Tibial artery (tissue), 4 donors: ENCODE measurements at places on chromosomes 4 and X.

- H3K4me3 ChIP-seq: no peak overlapping the region
- DNase-seq: no peak
- H3K27ac ChIP-seq: no peak overlapping the region
- no peaks in the 10 kb centered on the region for H3K27me3 ChIP-seq
Measured at GRCh38 chrX:37075892-37076595, 67.9 kb downstream of the FAM47C start.

DNA sequence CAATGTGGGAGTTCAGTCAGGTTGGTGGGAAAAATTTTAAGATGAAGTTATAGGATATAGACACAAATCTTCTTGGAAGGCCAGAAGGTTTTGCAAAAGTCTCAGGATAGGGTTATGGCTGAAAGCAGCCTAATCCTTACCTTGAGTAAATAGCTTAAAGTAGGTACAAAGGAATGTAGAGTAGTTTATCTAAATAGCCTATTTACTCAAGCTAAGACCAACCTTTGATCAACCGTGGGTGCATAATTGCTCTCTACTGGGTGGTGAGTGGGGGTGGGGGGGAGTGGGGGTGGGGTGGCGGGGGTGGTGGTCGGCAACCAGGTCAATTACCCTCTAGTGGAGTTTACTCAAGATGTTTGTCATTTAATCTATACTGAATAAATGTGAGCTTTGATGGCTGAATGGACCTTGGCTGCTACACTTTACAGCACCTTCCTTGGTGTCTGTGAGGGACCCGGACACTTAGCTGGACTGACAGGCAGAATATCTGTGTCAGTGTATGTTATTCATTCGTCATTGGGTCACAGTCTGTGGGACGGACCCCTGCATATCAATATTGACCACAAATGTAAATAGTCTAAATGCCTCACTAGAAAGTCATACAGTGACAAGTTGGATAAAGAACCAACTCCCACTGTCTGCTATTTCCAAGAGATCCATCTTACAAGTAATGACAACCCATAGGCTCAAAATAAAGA, 545.7 kb upstream of the PABPC4L start:
- no peaks in the 10 kb centered on the region for H3K4me1 ChIP-seq
- H3K4me3 ChIP-seq: no peak overlapping the region
- no peaks in the 10 kb centered on the region for H3K27me3 ChIP-seq
- H3K36me3 ChIP-seq: no peaks in the 10 kb centered on the region
- no peak for DNase-seq
- no peak overlapping the region for H3K27ac ChIP-seq

DNA sequence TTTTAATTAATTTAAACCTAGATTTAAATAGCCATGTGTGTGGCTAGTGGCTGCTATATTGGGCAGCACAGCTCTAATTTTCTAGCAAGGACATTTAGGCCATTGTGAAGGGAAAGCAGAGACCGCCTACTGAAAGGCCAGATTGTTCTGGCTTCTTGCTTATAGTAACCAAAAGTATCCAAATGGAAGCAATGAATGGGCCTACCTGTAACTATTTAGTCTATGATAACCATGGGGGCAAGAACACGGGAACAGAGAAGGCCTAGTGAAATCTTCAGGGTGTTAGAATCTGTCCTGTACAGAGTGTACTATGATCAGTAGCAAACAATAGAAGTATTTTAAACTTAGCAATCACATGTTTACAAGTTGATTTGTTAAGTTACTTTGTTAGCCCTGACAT, 16.5 kb upstream of the HPRT1 start:
- H3K4me3 ChIP-seq: no peak overlapping the region
- no peak for DNase-seq
- no peaks in the 10 kb centered on the region for H3K36me3 ChIP-seq
- no peaks in the 10 kb centered on the region for H3K4me1 ChIP-seq

- H3K4me1 ChIP-seq: peaks cover 10% of the 10 kb centered on the region
- DNase-seq: no peak
- no peaks in the 10 kb centered on the region for H3K27me3 ChIP-seq
- H3K4me3 ChIP-seq: no peak overlapping the region
Measured at GRCh38 chr4:155773196-155773800, 14.5 kb downstream of the GUCY1B1 start.

DNA sequence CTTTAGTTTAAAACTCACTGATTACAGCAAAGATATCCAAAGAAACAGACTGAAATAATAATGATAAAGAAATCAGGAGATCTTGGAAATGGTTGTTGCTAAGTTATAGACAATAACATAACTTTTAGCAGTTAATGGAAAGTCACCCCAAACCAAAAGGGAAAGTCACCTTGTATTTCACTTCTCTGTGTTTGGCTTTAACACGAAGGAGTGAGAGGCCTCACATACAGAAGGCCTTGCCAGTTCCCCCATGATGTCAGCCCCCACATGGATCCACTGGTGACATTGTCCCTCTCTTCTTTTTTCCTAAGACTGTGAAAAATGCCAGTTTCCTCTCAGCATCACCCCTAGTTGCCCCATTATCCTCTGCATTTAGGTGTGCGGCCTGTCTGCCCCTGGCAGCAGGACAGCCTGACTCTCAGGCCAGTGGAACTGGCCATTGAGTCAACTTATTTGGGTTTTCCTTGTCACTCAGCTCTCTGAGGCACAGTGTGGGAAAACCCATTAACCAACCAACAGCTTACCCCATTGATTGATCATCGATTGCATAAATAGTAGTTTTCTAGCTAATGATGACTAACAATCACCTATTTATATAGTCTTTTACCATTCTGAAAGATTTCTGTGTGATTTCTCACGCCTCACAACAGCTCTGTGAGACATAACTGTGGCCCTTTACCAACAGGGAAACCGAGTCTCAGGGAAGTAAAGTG, 308.1 kb downstream of the PTTG2 start:
- H3K4me3 ChIP-seq: no peak overlapping the region
- DNase-seq: no peak
- no peaks in the 10 kb centered on the region for H3K36me3 ChIP-seq
- no peaks in the 10 kb centered on the region for H3K4me1 ChIP-seq

DNA sequence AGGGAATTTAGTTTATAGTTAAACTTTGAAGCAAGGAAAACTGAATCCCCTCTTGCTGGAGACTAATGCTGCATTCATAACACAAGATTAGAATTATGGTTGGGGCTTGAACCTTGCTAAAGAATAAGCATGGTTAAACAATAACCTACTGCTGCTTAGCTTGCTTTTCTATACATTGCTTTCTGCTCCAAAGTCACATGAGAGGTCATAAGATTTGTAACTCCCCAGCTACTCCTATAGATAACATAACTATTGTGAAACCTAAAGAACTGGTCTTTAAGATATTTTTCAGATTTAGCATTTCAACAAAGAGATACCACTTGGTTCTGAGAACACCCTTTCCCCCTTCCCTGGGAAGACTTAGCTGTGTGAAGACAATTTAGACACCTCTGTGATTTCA, 17.1 kb upstream of the HADH start:
- no peak overlapping the region for H3K27ac ChIP-seq
- no peaks in the 10 kb centered on the region for H3K4me1 ChIP-seq
- H3K4me3 ChIP-seq: no peak overlapping the region
- H3K27me3 ChIP-seq: no peaks in the 10 kb centered on the region
- no peaks in the 10 kb centered on the region for H3K36me3 ChIP-seq

DNA sequence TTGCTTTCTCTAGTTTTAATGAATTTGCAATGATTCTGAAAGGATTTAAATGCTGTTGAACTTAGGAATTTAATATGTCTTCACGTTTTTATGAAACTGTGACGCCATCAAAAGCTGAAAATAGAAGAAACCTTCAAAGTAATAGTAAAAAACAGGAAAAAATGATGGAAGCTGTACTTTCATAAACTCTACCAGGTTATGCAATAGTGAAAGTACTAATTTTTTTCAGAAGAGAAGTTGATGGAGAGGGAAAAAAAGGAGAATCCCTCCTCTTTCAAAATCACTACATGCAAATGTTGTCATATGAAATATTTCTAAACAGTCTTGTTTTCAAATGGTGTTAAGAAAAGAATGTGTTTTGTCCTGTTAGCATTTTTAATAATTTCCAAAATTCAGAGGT, 73.6 kb downstream of the ZNF330 start:
- H3K4me3 ChIP-seq: no peak overlapping the region
- H3K36me3 ChIP-seq: no peaks in the 10 kb centered on the region
- no peak for DNase-seq
- H3K27ac ChIP-seq: no peak overlapping the region
- no peaks in the 10 kb centered on the region for H3K4me1 ChIP-seq

DNA sequence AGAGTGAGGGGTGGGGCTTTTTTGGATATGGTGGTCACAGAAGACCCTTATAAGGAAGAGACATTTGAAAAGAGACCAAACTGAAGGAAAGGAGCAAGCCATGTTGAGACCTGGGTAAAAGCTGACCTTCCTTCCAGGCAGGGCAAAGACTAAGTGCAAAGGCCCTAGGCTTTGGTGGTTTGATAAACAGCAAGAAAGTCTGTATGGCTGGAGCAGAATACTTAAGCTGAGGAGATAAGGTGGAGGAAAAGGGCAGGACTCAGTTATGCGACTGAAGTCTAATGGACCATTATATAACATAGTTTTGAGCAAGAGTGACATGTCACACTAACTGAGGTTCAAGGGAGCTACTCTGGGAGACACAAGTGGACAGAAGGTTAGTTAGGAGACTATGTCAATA, 20.0 kb downstream of the SH3RF1 start:
- H3K36me3 ChIP-seq: no peaks in the 10 kb centered on the region
- H3K27me3 ChIP-seq: no peaks in the 10 kb centered on the region
- no peak overlapping the region for H3K27ac ChIP-seq

- H3K4me3 ChIP-seq: peak overlapping the region; percentile 41
- no peaks in the 10 kb centered on the region for H3K36me3 ChIP-seq
- H3K27me3 ChIP-seq: peaks cover 4% of the 10 kb centered on the region
- H3K27ac ChIP-seq: no peak overlapping the region
Measured at GRCh38 chr4:80265571-80266252, 752 bp upstream of the FGF5 start.

- DNase-seq: no peak
- no peak overlapping the region for H3K27ac ChIP-seq
- no peaks in the 10 kb centered on the region for H3K4me1 ChIP-seq
- H3K4me3 ChIP-seq: no peak overlapping the region
Measured at GRCh38 chrX:77070202-77070918, 376.8 kb upstream of the FGF16 start.

GRCh38 chr4:10611673-10612072, 72.9 kb downstream of the CLNK start:
- H3K27ac ChIP-seq: no peak overlapping the region
- no peaks in the 10 kb centered on the region for H3K36me3 ChIP-seq
- no peaks in the 10 kb centered on the region for H3K27me3 ChIP-seq
- DNase-seq: no peak
- H3K4me3 ChIP-seq: no peak overlapping the region

DNA sequence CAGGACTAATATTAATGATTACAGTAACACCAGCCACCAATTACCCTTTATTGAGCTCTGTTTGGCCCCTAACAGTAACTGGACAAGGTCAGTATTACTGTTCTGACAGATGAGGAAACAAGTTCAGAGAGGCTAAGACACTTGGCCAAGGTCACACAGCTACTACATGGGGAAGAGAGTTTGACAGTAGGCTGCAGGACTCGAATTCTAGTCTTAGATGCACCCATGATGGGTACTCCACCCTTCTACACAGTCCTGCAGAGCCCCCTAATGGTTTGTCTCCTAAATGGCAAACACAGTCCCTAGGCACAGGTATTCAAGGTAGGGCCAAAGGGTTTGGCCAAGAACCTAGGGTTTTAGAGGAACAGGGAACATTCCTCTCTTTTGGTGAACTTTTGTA, 93.9 kb downstream of the NSUN7 start:
- DNase-seq: no peak
- no peaks in the 10 kb centered on the region for H3K36me3 ChIP-seq
- peak overlapping the region; percentile 61 for H3K27ac ChIP-seq
- no peak overlapping the region for H3K4me3 ChIP-seq

GRCh38 chrX:107470971-107471370, 21.5 kb downstream of the FRMPD3 start:
- H3K27me3 ChIP-seq: no peaks in the 10 kb centered on the region
- no peaks in the 10 kb centered on the region for H3K36me3 ChIP-seq
- no peak overlapping the region for H3K4me3 ChIP-seq
- no peaks in the 10 kb centered on the region for H3K4me1 ChIP-seq
- no peak for DNase-seq

- H3K4me1 ChIP-seq: peaks cover 10% of the 10 kb centered on the region
- no peaks in the 10 kb centered on the region for H3K27me3 ChIP-seq
- H3K27ac ChIP-seq: no peak overlapping the region
- DNase-seq: no peak
- no peak overlapping the region for H3K4me3 ChIP-seq
Measured at GRCh38 chrX:34886011-34886410, 56.6 kb upstream of the FAM47B start.

- H3K36me3 ChIP-seq: no peaks in the 10 kb centered on the region
- no peaks in the 10 kb centered on the region for H3K27me3 ChIP-seq
- H3K27ac ChIP-seq: no peak overlapping the region
Measured at GRCh38 chrX:106159861-106160282, 8.2 kb upstream of the PWWP3B start.

DNA sequence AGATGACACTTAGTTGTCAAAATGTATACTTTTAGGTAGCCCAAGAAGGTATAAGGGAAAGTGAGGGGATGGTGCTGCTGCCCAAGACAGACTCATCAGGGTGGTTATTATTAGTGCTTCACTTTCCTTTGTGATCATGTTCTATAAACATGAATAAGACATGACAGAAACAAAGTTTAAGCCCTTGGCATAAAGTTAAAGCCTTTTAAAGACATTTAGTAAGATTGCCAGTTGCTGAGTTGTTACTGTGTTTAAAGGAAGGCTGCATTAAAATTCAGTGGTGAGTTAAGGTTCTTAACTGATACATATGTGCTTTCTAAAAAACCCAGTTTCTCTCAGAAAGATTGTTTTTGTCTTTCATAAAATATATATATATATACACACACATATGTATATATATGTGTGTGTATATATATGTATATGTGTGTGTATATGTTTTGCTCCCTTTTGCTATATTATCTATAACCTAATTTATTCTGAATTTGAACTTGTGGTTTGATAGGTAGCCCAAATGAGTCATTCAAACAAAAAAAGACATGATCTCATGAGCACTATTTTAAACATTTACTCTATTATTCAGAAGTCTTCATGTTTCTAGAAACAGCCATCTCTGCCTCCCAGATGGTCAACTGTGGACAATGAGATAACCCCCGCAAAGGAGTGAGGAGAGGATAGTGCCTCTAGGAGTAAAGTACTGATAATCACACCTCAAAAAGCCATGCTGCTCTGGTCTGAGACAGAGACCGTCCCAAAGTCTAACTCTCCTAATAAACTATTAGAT, 98.1 kb upstream of the OTUD4 start:
- H3K4me1 ChIP-seq: no peaks in the 10 kb centered on the region
- no peaks in the 10 kb centered on the region for H3K36me3 ChIP-seq
- no peak overlapping the region for H3K4me3 ChIP-seq

DNA sequence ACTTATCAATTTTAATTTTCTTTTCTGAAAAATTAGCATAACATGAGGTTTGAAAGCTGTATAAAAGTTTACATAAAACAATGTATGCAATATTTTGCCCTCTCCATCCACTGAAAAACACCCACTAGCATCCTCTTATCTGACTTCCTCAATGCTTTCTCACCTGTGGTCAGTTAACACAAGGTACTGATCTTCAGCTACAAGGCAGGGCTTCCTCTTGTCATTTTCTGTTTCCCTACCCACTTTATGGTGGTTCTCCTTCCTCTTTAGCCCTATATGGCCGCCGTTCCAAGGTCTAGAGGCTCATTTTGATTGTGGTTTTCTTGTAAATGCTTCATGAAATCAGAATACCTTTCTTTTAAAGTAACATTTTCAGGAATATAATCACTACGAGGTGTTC, 618.6 kb upstream of the CPEB2 start:
- H3K36me3 ChIP-seq: no peaks in the 10 kb centered on the region
- H3K4me1 ChIP-seq: no peaks in the 10 kb centered on the region
- no peak overlapping the region for H3K4me3 ChIP-seq
